Hematopoietic multipotent progenitor cell treated with erythropoietin and hydrocortisone succinate and interleukin-3 and kit ligand, for 15 days (in vitro differentiated cells): ENCODE measurements at places on chromosomes 5 and 9.

GRCh38 chr9:89351584-89352300 lies 33.4 kb downstream of the SECISBP2 start:
- no peak for DNase-seq

DNA sequence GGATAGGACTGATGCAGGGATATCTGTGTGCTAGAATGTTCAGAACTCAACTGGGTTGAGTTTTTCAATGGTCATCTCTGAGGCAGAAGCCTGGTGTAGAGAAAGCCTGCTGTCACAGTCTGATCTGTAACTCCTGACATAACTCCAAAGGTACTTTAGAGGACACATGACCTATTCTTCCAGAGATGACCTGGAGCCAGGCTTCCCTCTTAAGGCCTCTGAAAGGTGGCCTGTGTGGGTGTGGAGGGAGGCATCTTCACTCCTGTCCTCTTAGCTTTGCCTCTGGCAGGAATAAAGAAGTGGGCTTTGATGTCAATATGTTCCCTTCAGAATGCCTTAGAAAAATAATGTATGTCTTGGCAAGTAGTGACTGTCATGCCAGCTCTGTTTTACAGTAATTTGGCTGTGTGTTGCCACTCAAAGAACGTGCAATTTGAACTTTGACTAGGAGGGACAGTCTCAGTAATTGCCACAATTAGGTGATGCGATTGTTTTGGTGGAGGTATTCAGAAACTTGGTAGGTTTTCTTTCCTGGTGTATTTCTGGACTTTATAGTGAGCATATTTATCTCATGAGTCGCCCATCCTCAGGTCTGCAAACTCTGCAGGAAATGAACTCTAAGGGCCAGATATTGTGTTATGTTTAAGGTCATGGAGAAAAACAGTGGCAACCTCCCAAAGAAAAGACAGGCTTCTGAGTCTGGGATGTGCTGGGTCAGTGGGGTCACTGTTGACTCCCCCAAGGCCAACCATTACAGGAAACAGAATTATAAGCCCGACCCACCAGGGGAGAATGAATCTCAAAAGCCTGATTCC lies 3.2 kb upstream of the C5orf63 start:
- DNase-seq: no peak

- DNase-seq: no peak
These were observed 158.9 kb downstream of the SAXO1 start for GRCh38 chr9:18874069-18874468.

- DNase-seq: no peak
These were observed 71.1 kb upstream of the LRRTM2 start for GRCh38 chr5:138946241-138946623.

- no peak for DNase-seq
These were observed at the start of gene FAT2 for GRCh38 chr5:151591144-151591819. FAT2 (minus strand) TSS chr5:151591331; CDS start chr5:151568931, 22,400 bp downstream.

DNA sequence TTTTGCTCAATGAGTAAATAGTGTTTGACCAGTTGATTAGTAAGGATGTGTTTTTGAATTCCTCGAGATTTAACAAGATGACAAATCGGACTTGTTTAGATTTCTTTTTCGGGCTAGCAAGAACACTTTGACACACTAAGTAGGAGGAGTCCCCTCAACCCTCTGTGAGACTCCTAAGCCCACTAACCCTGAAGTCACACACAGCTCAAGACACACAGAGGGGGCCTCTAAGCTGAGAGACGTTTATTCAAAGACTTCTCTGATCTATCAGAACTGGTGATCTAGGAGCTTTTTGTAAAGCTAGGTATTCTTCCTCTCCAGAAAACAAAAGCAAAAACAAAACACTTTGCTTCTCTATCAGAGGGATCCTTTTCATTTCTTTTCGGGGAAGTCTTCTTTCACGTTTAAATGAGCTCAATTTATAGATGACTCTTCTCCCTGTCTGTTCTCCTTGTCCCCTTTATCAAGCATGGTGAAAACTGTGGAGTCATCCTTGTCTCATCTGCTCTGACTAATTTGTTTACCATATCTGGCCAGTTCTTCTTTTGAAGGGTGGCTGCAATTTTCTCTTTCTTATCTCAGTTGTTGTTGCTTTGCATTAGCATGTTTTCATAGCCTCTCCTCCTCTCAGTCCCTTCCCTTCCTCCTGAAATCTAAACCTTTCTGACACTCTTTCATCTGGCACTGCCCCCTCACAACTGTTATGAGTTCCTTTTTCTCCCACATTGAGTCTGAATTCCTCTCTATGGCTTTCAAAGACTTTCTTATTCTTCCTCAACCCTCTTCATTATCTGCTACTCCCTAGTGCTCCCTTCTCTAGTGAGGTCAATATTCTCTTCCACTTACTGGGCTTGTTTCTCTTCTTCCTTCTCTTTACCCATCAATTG lies 68.5 kb upstream of the RAI14 start:
- peak; percentile 35 for DNase-seq

DNA sequence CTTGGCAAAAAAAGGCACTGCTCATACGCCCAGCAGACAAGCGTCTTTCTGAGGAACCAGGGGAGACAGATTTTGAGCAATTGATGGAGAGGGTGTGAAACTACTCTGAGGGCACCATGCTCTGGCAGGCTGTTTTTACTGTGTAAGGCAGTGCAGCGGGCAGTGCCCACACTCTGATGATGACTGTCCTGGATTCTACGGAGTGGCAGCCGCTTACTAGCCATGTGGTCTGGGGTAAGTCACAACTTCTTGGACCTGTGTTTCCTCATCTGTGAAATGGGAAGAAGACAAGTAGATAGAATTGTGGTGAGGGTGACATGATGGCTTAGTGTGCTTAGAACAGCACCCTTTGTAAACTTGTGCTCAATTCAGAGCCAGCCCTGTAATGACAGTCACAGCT lies 38.8 kb downstream of the FABP6 start:
- DNase-seq: no peak

- DNase-seq: no peak
These were observed 34.5 kb downstream of the C9orf57 start for GRCh38 chr9:72025906-72026305.

- no peak for DNase-seq
These were observed 368.9 kb downstream of the TMEM161B start for GRCh38 chr5:87899721-87900131.

DNA sequence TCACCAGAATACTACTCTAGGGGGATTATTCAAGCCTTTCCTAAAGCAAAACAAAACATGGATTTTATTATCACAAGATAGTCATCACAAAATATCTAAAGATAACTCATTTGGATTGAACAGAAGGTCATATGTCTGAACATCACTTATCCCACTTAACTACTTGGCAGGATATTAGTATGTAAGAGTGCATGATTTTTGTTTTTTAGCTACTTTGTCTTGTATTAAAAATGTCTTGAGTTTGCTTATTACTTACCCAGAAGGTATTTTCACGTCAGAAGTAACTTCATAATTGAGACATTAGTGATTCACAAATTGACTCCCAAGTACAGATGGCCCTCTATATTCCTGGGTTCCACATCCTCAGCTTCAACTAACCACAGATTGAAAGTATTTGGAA lies 113.8 kb downstream of the TLE4 start:
- no peak for DNase-seq

DNA sequence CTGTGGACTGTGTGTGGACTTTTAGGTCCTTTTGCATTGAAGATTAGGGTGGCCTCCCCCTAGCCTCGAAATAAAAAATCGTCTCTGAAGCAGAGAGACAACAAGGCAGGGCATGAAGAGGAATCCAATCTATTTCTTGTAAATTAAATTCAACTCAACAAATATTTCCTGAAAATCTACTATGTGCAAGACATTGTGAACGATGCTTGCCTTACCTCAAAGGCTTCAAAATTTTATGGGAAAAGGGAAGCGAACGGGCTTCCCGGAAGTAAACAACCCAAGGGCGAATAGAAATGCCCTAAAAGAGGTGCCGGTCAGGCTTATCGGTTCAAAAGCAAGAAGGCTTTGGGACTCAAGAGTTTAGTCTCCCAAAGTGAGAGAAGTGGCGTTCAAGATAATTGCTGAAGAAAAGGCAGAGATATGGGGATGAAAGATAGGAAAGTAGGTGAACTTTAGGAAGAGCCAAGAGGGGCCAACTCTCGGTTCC lies 525 bp downstream of the KIF24 start:
- no peak for DNase-seq

DNA sequence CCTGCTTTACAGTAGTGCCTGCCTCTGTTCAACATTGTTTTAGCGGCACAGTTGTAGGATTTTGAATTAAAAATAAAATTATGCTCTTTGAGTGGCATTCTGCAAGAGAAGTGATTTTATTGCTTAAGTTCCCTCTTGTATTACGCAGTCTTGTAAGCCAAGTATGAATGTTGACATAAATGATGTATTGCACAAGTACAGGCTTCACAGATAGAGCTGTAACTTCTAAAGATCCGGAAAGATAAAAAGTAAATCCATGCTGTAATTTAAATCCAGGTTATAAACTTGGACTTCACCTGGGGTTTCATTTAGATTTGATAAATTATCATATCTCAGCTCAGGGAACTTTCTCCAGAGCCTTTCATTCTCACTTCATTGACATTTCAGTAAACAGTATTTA lies 1114.7 kb downstream of the PTPRD start:
- DNase-seq: no peak

GRCh38 chr9:18501949-18502348 lies 28.0 kb downstream of the ADAMTSL1 start:
- no peak for DNase-seq

DNA sequence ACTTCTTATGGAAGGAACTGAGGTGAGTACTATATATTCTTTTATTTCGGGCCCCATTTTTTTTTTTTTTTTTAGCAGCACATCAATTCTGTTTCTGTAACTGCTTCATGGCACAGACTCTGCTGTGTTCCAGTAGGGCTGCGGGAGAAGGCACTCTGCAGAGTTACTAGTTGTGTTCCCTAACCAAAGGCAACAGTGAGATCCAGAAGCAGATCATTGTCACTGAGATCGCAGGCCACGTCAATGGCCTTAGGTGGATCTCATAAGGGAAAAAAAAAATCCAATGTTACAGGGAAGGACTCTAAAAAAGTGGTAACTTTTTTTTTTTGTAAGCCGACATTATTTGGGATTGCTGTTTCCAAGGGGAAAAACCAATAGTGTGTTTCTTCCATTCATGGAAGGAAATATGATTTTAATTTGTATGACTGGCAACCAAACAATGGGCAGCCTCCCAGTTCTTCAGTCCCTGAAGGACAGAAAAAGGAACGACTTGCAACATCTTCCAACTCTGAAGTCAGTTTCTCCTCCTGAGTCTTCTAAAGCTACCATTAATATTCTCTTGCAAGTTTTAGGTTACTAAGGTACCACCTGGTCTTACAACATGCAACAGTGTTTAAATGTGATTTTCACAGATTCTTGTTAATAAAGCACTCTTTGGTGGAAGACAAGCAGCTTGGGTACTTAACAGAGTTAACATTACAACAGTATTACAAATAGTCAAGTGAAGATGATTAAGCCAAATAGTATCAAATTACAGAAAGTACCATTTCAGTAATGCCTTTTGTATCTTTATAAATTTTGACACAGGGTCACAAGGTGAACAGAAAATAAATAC lies 52.8 kb downstream of the HABP4 start:
- DNase-seq: no peak

- DNase-seq: no peak
These were observed 6.3 kb downstream of the PDE6A start for GRCh38 chr5:149938279-149938678.

GRCh38 chr9:2193552-2193951 lies 178.4 kb downstream of the SMARCA2 start:
- no peak for DNase-seq

- no peak for DNase-seq
These were observed 507.0 kb upstream of the PTGER4 start for GRCh38 chr5:40172721-40173120.

GRCh38 chr5:14855366-14855765 lies 16.2 kb downstream of the ANKH start:
- DNase-seq: no peak

- DNase-seq: no peak
These were observed 325.5 kb downstream of the ZNF608 start for GRCh38 chr5:124420952-124421351.

GRCh38 chr5:125266106-125266505 lies 519.7 kb upstream of the ZNF608 start:
- no peak for DNase-seq

DNA sequence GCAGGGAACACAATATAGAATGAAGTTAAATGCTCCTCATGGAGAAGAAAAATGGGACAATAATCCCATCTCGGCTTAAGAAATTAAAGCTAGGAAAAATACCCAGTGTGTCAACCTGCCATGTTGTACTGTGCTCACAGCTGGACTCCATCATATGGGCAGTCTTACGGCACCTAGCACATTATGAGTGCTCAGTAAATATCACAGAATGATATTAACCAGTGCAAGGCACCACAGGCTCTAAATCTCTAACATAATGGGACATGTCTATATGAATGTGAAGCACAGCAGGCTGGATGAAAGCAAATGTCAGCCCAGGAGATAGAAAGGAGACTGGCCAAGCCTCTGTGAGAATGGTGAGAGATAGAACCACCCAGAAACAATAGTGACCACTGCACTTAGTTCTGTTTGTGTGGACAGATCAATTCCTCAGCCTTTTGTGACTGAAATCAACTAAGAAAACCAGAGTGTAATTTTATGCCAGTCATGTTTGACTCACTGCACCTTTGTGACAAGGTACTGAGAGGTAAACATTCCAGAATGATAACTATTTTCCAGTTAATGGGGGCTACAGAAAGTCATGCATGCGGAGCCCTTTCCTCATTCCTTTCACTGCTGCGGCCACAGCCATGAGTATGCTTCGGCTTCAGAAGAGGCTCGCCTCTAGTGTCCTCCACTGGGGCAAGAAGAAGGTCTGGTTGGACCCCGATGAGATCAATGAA lies 140.4 kb upstream of the CDH6 start:
- no peak for DNase-seq

DNA sequence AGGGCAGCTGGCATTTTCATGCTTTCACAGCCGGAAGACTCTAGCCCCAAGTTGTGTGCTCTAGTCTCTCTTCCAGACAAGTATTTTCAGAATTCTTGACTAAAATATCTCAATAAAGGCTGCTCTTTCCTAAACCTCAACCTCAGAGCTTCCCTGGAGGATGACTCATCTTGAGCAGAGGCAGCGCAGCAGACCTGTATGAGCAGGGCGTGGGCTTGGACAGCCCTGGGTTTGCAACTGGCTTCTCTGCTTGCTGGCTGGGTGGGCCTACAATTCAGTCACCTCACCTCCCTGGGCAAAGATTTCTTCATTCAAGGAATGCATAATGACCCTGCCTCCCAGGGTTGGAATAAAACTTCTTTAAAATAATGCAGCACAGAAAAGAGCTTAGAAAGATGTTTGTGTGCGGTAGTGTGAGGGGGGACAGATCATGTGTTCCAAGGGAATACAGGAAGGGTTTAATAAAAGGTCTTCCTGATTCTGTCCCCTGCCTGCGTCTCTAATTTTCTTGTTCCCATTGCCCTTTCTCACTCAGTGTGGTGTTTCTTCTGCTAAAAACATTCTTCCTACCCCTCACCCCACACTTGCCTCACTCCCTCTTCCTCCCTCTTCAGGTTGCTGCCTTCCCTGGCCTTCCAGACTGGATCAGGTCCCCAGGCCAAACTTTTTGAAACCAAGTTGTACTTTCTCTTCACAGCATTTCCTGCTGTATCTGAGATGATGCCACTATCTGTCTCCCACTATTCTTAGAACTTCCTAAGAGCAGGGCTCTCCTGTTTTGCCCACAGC lies 39.4 kb upstream of the MAP1B start:
- no peak for DNase-seq
